Activated CD4-positive, alpha-beta T cell treated with anti-CD3 and anti-CD28 coated beads for 36 hours (primary cell): ENCODE measurements at places on chromosomes 3 and 15.
A peak's percentile ranks its signal among the peaks of the same experiment; 100 is the strongest.

- peak; percentile 60 for DNase-seq
These were observed 23.0 kb downstream of the CPN2 start for GRCh38 chr3:194328053-194328657.

- DNase-seq, result no peak
These were observed 14.1 kb downstream of the KLF15 start for GRCh38 chr3:126342991-126343648.

GRCh38 chr3:41064070-41064469, 135.2 kb upstream of the CTNNB1 start:
- DNase-seq, result no peak

GRCh38 chr3:36397841-36398240, 17.5 kb downstream of the STAC start:
- DNase-seq, result no peak

- no peak for DNase-seq
These were observed 16.7 kb downstream of the AKAP13 start for GRCh38 chr15:85397151-85397550.

- DNase-seq, result peak; percentile 42
These were observed 50.9 kb downstream of the FEM1B start for GRCh38 chr15:68328443-68328842.

DNA sequence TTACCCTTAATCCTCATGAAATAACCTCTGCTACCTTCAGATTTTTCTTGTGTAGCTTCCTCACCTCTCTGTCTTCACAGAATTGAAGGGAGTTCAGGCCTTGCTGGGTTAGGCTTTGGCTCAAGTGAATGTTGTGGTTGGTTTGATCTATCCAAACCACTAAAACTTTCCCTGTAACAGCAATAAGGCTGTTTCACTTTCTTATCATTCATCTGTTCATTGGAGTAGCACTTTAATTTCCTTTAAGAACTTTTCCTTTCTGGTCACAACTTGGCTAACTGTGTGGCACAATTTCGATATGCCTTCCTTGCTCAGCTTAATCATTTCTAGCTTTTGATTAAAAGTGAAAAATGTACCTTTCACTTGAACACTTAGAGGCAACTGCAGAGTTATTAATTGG, 129.8 kb downstream of the NR1I2 start:
- DNase-seq, result peak; percentile 17

DNA sequence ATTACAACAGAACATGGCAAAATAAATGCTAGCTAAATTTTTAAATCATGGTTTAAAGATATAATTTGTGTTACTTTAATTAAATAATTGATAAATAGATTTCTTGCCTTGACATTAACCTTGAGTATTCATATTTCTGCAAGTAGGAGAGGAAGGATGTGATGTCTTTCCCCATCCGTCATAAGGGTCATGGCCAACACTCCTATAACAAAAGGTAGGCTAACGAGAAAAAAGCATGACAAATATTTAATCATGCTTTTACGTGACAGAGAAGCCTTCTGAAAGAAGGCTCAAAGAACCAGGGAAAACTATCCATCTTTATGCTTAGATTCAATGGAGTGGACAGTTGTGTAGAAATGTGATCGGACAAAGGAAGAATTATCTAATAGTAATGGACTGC, 135.2 kb downstream of the SERPINI1 start:
- no peak for DNase-seq

GRCh38 chr3:41882956-41883355, 78.9 kb downstream of the ULK4 start:
- no peak for DNase-seq

DNA sequence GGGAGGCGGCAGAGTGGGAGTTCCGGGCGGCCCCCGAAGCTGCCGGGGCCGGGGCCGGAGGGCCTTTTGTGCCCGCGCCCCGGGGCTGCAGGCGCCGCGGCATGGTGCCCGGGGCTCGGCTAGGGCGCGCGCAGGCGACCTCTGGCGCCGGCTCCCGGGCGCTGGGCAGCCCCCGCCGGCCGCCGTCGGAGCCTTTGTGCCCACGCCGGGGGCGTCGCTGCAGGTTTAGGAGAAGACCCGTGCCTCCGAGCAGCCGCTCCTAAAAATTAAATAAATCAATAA, 299 bp downstream of the PAQR9 start:
- DNase-seq, result no peak

DNA sequence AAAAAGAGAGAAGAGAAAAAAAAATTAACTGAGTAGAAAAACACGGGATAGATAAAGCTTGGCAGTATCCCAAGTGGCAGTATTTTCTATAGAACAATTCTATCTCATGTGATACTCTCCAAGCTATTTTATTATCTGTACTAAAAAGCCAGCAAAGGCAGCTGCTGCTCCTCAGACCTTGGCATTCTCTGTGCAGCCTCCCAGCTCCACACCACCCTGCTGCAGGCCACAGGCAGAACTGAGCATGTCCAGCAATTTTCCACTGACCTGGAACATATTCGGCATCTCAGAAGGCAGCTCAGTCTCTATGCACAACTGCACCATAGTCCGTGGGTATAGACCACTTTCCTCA, 1161.4 kb downstream of the IGSF11 start:
- no peak for DNase-seq

DNA sequence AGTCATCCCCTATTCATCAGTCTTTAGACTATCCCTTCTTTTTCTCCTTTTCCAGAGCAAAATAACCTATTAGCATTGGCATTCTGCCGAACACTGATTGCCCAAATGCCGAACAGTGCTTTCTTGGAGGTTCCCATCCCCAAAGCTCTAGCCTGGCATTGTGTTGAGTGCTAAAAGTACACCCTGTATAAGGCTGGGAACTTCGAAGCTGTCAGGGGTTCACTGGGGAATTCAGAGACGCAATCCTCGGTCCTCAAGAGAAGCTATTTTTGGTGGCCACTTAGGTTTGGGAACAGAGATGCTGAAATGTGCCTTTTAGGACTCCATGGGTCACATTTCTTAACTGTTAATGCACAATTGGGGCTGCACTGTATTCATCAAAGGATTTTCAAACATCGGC, 8.4 kb downstream of the FRMD5 start:
- no peak for DNase-seq

DNA sequence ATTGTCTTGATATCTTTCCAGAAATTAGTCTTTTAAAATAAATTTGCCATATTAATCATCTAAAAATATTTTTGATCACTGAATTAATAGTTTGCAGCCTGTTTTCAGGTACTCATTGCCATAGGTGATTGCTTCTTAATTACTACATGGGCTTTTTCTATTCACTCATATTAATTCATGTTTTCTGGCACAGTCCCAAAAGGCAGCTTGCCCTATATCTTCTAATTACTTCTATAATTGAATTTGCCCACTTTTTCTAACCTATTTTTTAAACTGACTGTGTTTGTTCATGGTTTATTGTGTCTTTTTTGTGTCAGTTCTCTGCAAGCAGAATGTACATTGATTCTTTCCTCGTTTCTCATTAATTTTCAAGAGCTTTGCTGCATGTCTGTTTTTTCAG, 85.7 kb upstream of the SOX2 start:
- DNase-seq, result no peak

GRCh38 chr3:131217296-131217741, 164.3 kb upstream of the NUDT16 start:
- DNase-seq, result no peak

DNA sequence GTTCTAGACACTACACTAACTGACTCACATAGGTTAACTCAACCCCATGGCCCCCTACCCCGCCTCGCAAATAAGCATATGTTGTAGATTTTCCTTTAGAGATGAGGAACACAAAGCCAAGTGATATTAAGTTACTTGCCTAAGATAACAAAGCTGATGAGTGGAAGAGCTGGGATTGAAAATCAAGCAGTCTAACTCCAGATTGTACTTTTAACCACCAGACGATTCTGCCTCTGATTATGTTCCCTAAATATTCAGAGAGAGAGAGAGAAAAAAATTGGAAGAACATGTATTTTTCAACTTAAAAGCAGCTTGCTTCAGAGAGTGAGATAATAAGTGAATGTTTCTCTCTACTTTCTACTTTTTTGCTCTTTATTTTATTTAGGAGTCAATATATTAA, 66.9 kb upstream of the THBS1 start:
- no peak for DNase-seq

GRCh38 chr15:71323082-71323481, 207.8 kb downstream of the THSD4 start:
- no peak for DNase-seq

DNA sequence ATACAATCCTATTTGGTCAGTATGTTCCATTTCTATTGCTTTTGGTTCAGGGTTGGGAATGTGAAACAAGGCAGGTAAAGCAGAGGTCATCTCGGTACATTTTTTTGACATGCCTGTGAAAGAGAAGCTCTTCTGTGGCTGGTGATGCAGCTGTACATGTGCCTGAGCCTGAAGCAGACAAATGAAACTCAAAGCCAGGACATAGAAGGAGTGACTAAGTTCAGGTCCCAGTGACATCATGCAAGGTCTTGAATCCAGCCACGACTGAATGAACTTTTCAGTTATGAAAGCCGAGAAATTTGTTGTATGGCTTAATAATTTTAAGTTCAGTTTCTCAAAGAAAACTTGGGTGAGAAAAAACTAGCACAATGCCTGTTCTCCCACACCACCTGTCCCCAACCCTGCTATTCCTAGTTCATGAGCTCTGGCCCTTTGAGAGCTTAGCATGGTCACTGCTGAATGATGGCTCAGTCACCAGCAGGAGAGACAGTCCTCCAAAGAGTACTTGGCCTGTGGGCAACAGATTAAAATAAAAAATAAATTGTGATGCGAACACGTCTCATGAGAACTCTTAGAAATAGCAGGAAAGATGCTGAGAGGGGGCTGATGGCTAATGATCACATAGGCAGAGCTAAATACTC, 600.2 kb upstream of the GRM7 start:
- no peak for DNase-seq

- no peak for DNase-seq
These were observed 540.8 kb downstream of the FGF12 start for GRCh38 chr3:192186498-192186897.
